ACHN (cell line): ENCODE measurements at places on chromosomes 16 and 17.
A peak's percentile ranks its signal among the peaks of the same experiment; 100 is the strongest.

- DNase-seq: no peak
These were observed 21.3 kb downstream of the CA4 start for GRCh38 chr17:60170835-60171752.

- DNase-seq: no peak
These were observed 29.3 kb downstream of the TMEM94 start for GRCh38 chr17:75485688-75486087.

DNA sequence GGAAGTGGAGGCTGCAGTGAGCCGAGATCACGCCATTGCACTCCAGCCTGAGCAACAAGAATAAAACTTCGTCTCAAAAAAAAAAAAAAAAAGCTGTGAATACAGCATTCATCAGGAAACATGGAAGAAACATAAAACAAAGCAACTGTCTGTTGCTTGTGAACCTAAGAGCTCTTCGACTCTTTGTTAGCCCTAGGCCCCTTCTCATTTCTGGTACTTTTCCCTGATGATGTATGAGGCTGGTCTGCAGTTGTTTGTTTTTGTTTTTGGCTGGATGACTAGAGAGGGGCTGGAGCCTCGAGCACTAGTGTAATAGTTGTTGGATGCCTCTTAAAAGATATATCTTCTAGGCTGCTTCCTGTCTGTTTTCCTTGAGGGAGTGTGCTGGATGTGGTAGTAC is 113.5 kb downstream of the MAP2K6 start:
- DNase-seq: no peak

DNA sequence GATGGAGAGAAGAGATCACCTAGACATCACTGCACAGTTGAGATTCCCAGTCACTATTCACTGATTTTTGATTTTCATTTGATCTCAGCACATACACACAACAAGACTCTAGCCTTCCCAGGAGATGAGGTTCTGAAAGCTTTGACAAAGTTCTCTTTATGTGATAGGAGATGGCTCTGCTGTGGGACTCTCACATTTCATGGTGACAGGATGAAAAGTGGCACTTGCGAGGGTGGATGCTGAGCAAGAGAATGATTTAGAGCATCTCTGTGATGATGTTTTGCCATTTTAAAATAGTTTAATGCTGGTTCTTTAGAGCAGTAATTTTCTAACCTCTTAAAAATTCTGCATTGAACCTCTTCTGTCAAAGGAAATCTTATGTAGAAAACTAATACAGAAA is 113.3 kb upstream of the CA10 start:
- no peak for DNase-seq

- DNase-seq: no peak
These were observed 227.3 kb upstream of the IRX5 start for GRCh38 chr16:54703339-54703738.

DNA sequence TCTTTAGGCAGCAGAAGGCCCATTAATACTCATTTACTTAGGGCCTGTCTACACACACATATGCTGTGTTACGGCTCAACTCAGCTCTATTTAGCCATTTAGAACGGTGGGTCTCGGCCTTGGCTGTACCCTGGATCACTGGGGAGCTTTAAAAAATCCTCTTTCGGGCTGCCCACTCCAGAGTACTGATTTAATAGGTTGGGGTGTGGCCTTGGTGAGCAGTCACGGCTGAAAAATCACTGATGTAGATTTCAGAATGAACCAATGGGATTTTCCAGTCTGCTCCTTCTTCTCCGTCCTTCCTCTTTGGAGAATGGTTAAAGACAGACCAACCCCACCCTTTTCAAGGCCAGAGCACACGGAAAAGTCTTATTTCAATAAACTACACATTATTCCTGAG is 223.5 kb downstream of the CCDC182 start:
- peak; percentile 83 for DNase-seq

GRCh38 chr17:45847101-45847500 is 2.4 kb downstream of the SPPL2C start:
- DNase-seq: no peak

DNA sequence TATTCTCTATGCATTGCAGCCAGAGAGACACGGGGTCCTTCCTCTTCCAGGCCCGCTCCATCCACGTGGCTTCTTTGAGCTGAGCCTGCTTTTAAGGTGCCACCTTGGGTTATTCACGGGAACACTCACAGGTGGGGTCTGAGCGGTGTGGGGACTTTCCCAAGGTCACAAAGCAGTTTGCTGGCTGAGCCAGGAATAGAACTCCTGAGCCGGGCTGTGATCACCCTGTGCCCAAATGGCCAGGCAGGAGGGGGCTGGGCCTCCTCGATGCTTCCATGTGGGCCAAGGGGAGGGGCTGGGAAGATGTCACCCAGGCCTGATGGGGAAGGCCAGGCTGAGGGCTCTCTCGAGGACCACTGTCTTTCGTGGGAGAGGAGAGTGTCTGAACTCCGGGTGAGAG is 13.0 kb upstream of the GSE1 start:
- DNase-seq: no peak
